ENCODE measurements at places on chromosomes 12 and 14. TPM values are rescaled to one million over a fixed set of nuclear protein-coding genes. Genes with fewer than 3 reads are reported as not detected.

SDR9C7 gene
- polyA plus RNA-seq: not detected

PZP gene
- not detected for polyA plus RNA-seq

TAS2R9 gene
- not detected for polyA plus RNA-seq

METAP2 gene
- 32.2 TPM for polyA plus RNA-seq

DNAL1 gene
- polyA plus RNA-seq: 2.4 TPM

GRCh38 chr12:6888360-6888759, 15.3 kb upstream of the SPSB2 start:
- no peak for DNase-seq

DNA sequence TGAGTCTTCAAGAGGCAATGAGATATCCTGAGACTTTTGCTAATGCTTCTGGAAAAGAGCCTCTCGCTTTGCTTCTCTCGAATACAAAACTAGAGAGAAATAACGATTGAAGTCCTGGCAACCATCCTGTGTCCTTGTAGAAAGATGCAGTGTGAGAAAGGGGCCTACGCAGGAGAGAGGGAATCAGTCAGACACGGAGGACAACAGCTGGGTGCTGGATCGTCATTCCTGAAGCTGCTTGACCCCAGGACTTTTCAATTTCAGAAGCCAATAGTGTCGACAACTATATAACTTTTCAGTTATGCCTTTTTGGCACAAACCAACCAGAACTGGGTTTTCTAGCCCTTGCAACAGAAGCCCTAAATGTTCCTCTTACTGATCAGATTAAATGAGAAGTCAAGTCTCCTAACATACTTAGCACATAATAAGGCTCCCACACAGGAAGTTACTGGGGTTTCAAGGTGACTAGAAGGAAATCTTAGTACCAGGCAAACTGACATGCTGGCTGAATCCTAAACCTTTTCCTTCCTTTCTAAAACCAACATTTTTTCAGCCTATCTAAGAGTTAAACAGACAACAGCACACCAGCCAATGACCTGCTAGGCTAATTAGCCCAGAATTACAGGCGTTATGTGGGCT, 755.6 kb downstream of the MED13L start:
- DNase-seq: no peak

GRCh38 chr14:55477680-55478079, 37.3 kb upstream of the TBPL2 start:
- DNase-seq: no peak

DNA sequence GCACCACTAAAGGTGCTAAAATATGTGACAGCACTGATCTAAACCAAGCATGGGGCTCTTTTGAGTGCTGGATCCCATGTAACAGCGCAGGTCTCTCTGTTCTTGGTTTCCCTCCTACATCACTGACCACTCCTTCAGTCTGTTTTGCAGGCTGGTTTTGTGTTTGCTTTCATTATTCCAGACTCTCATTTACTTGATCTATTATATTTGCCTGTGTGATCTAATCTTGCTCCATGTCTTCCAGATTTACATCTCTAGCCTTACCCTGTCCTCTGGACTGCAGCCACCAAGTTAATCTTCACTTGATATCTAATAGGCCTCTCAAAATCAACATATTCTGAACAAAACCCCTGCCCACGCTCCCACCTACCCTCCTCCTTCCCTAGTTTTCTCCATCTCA, 8.6 kb downstream of the GLIPR1 start:
- no peak for DNase-seq

- DNase-seq: no peak
Observed at GRCh38 chr12:53192531-53193021, 11.9 kb upstream of the CSAD start.

DNA sequence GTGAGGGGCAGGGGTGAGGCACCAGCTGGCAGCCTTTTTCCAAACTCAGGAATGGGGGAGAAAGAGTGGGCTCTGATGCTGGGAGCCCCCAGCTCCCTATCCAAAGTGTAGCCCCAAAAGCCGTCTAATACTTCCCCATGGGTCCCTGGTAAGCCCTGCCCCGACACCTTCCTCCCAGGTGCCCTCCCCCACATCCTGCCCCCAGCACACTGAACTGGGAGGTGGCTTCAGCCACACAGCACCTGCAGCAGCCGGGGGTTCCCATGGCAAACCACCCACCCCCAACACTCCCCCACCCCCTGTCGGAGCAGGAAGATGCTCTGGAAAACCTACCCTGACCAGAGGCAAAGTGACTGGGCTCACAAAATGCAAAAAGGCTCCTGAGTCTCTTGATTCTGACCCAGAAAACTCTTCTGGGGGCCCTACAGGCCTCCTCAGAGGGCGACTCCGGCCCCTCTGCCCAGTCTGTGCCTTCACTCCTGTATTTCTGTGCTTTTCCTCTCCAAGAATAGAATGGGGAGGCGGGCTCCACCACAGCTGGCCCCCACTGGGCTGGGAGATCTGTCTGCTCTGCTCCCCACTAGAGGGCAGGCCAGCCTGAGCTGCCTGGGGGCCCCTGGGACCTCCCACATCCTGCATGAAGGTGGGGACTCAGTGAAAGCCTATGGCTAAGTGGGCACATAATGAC, 81.6 kb downstream of the ITPK1 start:
- no peak for DNase-seq

DNA sequence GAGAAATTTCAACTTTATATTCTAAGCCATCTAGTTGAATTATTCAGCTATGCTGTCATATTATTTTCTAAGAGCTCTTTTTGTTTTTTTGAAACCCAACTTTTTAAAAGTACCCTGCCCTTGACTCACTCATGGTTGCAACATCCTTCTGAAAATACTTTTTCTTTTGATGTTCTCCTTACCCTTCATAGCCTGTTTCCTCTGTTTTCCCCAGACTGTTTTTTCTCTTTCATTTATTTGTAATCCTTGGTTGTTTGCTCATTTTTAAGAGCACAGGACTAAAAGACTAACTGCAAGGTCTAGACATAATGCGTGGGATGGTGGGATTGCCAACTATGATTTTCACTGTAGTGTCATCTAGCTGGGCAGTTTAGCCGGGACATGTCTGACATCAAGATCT, 21.2 kb upstream of the CDKL1 start:
- DNase-seq: no peak

Data from BJ (cell line).